ENCODE measurements at places on chromosomes 2 and 18.

DNA sequence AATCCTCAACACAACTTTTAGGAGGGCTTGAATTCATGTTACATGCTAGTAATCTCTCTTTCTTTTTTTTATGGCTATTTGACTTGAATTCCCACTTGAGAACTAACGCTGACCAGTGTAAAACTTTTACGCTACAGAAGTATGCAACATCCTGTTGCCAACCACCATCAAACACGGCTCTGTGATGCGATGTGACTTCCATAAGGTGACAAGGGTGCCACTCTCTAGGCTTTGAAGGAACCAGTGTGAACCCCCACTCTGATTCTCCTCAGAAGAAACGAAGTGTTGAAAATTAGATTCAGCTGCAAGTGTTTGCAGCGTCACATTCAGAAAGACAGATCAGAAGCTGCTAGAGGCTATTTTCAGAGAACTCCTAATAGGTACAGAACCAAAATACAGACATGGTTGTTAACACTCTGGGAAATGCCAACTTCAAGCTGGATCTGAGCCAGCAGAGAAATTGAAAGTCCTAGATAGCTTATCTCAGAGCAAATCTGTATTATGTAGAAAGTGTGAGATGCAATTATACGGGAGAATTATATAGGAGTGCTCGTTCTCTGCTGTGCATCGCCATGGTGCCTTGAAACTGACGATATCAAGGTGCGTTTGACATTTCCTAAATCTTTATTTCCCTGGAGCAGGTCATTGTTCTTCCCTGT lies 271.2 kb downstream of the LPIN1 start:
- no peak for DNase-seq

GRCh38 chr2:128474036-128474955 lies 155.6 kb upstream of the HS6ST1 start:
- no peak for DNase-seq

GRCh38 chr2:43085929-43086328 lies 140.5 kb downstream of the ZFP36L2 start:
- no peak for DNase-seq

GRCh38 chr2:54560146-54560881 lies 104.2 kb downstream of the SPTBN1 start:
- no peak for DNase-seq

GRCh38 chr18:9643549-9643948 lies 29.2 kb upstream of the PPP4R1 start:
- DNase-seq = no peak

- DNase-seq = no peak
These were observed 87.6 kb upstream of the GALNT5 start for GRCh38 chr2:157169889-157170288.

- DNase-seq = no peak
These were observed 108.2 kb downstream of the HAUS1 start for GRCh38 chr18:46212398-46212797.

- no peak for DNase-seq
These were observed 31.2 kb downstream of the GPC1 start for GRCh38 chr2:240466579-240467148.

- DNase-seq = no peak
These were observed 97.2 kb upstream of the LPIN2 start for GRCh38 chr18:3110034-3110752.

DNA sequence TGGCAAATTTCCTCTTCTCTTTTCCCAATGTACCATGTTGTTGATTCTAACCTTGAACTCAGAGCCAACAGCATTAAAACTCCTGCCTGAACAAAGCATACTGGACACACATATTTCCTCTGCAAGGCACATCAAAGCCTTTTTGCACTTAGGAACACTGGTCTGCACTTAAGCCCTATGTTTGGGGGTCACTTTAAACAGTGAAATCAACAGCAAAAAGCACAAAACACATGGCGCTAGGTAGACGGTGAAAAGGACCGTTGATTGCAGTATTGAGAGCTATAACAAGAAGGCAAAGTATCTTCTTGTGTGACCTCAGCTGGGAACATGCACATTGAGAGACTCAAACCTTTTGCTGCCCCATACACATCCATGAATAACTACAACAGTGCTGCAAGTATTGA lies 83.9 kb upstream of the SH3BP4 start:
- no peak for DNase-seq

GRCh38 chr2:156663757-156664409 lies 227.7 kb downstream of the GPD2 start:
- no peak for DNase-seq

DNA sequence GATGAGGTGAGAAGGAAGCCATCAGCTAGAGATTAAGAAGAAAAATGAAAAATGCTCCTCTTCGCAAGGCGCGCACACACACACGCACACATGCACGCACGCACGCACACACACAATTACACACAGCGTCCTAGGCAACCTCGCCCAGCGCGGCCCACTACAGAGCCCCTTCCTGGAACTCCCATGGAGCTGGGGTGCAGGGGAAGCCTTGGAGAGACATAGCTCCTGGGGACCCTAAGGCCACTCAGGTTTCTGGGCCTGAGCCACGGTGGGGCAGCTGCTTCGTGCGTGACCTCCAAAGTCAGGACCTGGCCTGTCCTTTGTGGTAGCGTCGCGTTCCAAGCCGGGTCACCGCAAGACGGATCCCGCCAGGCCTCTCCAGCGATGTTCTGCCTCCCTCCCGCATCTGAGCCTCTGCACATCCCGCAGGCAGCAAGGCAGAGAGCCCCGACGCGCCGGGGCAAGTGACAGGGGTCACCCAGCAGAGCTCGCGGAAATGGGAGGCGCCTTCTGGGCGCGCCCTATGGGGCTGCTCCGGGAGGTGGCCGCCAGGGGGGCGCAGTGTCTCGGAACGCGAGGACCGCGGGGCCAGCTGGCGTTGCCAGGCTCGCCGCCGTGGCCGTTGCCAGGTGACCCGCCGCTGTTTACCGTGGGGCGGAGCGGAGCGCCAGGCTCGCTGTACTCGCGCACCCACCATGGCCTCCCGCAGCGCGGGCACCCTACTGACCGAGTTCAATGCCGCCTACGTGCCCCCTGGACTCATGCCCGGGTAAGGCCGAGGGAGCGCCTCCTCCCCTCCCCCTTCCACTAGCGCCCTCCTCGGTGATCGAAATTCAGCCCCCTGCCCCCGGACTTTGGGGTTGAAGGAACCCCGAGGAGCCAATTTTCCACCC lies 79.0 kb downstream of the CIB4 start:
- peak; percentile 2 for DNase-seq

- DNase-seq = no peak
These were observed 392.4 kb downstream of the TNS1 start for GRCh38 chr2:217610401-217610814.

- no peak for DNase-seq
These were observed 11.6 kb upstream of the NAB1 start for GRCh38 chr2:190637281-190637734.

DNA sequence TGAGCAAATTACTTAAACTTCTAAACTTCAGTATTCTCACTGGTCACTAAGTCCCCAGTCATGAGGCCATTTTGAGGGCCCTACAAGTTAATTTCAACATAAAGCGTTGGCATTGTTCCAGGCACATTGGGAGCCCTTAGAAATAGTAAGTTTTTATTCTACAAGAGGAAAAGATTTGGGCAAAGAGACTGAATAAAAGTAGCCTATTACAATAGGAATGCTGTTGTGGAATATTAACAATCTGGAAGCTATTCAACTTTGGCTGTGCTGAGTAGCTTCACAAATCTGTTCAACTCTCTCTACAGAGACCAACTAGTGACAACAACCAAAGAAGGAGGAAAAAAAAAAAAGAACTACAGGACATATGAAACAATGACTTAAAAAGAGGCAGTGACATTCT lies 1287.5 kb upstream of the NXPH2 start:
- DNase-seq = no peak

DNA sequence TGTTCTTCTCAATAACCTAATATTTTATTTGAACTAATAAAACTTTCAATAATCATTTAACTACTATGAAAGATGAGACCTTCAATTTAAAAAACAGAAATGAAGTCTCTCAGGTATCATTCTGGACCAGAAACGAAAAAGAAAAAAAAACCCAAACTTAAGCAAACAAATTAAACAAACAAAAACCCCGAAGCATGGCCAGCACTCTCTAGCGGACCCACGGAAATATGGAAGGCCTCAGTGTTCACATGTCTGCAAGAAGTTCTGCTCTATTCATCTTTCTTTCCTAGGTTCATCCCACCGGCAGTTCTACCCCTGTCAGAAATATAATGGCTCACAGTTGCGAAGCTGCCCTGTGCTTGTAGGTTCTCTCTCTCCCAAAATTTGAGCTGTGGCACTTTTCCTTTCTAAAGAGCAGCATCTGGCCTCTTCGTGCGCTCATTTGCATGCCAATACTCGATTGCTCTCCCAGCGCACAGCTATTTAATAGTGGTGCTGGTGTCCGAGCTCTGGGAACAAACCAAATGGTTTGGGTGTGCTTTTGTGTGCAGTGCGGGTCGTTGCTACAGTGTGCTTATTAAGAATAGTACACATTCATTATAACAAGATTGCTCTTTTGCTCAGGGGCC lies 129.0 kb upstream of the ZEB2 start:
- DNase-seq = peak; percentile 25

DNA sequence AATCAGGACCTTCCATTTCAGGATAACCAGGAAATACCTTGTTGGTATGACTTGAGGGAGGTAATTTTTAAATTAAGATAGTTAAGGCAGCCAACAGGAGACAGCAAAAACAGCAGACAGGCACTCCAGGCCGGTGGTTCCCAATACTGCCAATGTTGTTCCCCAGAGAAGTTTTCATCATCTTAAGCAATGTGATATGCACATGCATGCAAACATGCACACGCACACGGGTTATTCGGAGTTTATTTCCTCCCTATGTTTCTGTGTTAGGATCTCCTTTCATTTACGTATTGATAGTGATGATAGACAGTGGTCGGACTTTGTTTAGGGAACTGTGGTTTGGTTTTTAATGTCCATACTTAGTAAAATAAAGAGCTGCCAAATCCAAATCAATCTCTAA lies 55.3 kb downstream of the STEAP3 start:
- no peak for DNase-seq

GRCh38 chr2:223944166-223944702 lies 901 bp downstream of the WDFY1 start:
- DNase-seq = no peak

- DNase-seq = no peak
These were observed 43.0 kb downstream of the STAT1 start for GRCh38 chr2:190970873-190971506.

DNA sequence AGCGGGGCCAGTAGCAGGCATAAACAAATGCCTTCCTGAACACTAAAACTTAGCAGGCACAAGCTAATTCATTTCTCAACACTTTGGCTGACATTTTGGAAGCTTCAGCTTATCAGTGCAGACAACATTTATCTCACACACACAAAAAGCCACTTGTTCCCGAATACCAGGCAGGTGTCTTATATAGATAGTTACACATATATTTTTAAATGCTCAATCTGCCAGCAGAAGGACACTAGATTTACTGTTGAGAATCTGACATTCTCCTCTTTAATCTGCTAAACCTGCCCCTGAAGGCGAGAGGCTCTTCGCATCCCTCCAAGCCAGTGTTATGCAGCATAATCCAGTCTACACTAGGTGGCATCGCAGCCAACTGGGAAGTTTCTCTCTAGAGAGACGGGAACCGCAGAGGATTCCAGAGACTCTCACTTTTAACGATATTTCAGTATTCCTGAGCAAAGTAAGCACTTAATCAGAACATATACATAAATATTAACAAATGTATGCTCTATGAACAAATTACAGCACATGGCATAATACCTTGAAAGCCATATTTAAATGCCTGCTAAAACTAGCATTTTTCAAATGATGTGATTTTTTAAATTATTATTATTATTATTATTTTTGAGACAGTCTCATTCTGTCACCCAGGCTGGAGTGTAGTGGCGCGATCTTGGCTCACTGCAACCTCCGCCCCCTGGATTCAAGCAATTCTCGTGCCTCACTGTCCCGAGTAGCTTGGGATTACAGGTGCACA lies 90.2 kb upstream of the SCG2 start:
- DNase-seq = peak; percentile 55

All from midbrain (tissue), 1 donor.